ENCODE measurements at places on chromosomes 1 and 21. TPM values are rescaled to one million over a fixed set of nuclear protein-coding genes. Genes with fewer than 3 reads are reported as not detected.

GRCh38 chr1:235075777-235076308, 52.8 kb downstream of the TOMM20 start:
- no peak for DNase-seq

- DNase-seq: no peak
These were observed 77.0 kb downstream of the MARK1 start for GRCh38 chr1:220604926-220605325.

- no peak for DNase-seq
These were observed 5.3 kb downstream of the LUZP1 start for GRCh38 chr1:23163395-23163794.

DNA sequence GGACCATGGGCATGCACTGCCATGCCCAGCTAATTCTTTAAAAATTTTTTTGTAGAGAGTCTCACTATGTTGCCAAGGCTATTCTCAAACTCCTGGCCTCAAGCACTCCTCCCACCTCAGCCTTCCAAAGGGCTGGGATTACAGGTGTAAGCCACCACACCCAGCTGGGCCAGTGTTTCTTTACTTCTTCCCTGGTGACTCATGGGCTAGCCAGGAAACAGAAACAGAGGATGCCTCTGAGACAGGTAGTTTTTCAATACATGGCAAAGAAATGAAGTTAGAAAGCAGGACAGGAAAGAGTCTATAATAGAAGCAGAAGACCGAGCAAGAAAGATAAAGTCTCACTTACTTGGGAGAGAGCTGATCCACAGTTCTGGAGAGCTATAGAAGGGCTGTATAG, 7.6 kb upstream of the C1orf74 start:
- no peak for DNase-seq

DNA sequence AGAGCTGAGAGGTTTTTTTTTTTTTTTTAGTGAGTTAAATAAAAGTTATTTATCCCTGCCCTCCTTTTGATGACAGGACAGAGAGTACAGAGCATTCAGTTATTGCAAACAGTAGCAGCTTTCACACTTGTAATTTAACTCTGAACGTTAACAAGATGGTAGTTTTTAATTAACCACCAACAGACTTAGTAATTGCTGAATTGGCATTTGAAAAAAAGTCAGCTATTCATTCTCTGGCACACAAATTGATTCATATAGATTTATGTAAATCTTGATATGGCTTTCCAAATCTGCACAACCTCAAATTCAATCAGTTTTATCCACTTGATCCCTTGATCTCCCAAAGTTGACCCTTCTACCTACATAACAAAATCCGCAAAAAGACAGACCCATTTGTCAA, 918 bp downstream of the LEMD1 start:
- DNase-seq: no peak

GRCh38 chr21:45938811-45939520, 42.6 kb upstream of the COL6A1 start:
- no peak for DNase-seq

- no peak for DNase-seq
These were observed 335.3 kb upstream of the KAZN start for GRCh38 chr1:14263225-14263624.

DNA sequence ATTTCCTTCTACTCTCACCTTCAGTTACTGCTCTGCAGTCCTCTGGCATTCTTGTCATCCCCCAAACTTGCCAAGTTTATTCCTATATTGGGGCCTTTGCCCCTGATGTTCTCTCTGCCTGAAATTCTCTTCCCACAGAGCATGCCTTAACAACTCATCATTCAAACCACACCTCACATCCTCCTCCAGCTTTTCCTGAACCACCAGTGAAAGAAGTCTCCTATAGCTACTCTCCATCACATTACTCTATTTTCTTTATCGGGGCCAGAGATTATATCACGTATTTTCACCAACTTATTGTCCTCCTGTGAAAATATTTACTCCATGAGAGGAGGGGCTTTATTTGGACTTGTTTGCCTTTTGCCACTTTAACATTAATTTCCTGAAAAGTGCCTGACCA, 32.1 kb downstream of the EXTL2 start:
- no peak for DNase-seq

- DNase-seq: no peak
These were observed 322.0 kb downstream of the CAMTA1 start for GRCh38 chr1:7107109-7107830.

HMCN1 gene
- polyA plus RNA-seq: 61.3 TPM

Measured in left kidney (tissue), 8 donors.